NCI-H69 (cell line): ENCODE measurements at places on chromosomes 2 and 18.

DNA sequence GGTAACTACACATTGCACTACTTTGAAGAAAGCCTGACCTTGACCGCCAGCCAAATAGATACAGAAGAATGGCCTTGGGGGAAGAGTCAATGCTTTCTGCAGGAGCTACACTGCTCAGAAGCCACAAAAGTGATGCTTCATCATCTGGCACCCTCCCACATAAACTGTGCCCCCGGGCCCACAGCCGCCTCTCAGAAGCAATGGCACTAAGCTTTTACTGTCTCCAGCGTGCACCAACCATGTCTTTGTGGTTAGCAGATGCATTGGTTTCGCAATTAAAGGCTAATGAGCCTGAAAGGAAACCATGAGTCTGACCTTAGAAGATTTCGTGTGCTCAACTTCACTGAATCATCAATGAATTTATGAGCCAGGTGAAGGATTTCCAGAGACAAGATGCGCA, 209.4 kb upstream of the TRIB2 start:
- DNase-seq, result no peak

DNA sequence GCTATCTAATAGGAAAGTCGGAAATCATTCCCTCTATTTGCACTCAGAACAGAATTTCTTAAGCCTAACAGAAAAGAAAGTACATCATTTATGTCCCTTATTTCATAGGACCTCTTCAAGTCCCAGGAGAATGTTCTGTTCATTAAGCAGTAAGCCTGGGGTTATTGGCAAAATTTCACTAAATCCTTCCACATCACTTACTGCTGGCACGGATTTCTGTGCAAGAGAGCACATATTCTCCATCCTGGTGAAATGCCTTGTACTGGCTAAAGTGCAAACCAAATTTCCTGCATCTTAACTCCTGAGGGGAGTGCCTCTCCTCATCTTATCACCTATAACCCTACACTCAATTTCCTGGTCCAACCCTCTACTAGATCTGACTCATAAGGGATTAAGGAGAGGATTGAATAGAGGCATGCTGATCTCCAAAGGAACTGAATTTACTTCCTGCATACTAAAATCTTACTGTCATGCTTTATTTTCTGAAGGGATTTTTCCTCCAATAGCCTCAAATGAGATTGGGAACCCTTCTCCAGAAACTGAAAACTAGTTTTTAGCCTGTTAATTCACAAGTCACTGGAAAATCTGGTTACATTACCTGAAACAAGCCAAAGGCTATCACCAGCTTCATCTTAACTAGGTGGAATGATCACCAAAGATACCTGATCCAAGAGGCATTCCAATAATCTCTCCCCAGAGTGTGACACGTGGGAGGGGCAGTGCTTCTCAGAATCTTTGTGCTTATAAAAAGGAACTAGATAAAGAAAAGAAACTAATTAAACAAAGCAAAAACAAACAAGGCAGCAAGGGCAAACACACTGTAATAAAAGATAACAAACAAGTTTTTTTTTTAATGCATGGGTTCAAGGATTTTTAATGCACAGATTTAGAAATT, 311.1 kb downstream of the NR4A2 start:
- no peak for DNase-seq

GRCh38 chr2:220499225-220499624, 871.8 kb downstream of the SLC4A3 start:
- peak; percentile 48 for DNase-seq

GRCh38 chr2:19687017-19687659, 214.6 kb downstream of the TTC32 start:
- no peak for DNase-seq

- DNase-seq, result no peak
Observed at GRCh38 chr2:185338104-185338503, 400.5 kb upstream of the FSIP2 start.
